NB4 (cell line): ENCODE measurements at places on chromosomes 5 and 9.

- peak; percentile 95 for DNase-seq
These were observed 4.3 kb upstream of the AHRR start for GRCh38 chr5:317086-317811.

- no peak for DNase-seq
These were observed 5.0 kb downstream of the TJP2 start for GRCh38 chr9:69179037-69179436.

- no peak for DNase-seq
These were observed 38.9 kb upstream of the CEP72 start for GRCh38 chr5:573206-573605.

DNA sequence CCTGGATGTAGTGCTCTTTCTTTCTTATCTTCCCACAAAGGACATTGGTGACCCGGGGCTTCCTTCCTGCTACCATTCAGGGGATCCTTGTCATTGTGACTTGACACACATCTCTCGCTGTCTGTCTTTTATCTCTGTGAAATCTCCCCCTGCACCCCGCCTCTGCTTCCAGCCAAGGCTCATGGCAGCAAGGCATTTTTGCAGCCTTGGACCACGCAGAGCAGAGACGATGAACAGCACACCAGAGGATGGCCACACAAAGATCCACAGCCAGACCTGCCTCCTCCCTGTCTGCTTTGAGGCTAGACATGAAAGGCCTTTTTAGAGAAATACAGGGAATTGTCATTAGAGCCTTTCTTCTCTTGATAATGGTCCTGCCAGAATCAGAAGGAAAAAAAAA, 549.1 kb downstream of the CDK5RAP2 start:
- DNase-seq = no peak

GRCh38 chr5:54603372-54603771, 85.8 kb downstream of the SNX18 start:
- DNase-seq = no peak

DNA sequence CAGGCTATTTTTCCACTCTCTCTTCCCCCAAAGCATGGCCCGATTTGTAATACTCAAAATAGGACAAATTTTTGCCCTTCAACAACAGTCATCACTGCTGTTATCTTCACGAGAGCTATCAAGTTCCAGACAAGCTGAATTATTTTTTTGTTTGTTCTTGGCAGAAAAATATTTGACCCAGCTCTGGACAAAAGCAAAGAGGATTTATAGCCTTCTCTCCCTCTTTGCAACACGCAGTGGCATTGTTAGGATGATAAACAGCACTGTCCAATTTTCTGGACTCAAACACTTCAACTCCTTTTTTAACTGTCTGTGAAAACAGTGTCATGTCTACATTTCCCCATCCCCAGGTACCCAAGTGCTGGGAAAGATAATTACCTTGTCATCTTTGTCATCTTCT, 160.3 kb downstream of the SLF1 start:
- no peak for DNase-seq

- no peak for DNase-seq
These were observed 15.2 kb downstream of the ENHO start for GRCh38 chr9:34507556-34507955.

GRCh38 chr5:142032747-142033631, 20.2 kb upstream of the GNPDA1 start:
- DNase-seq = no peak

- no peak for DNase-seq
These were observed 1.2 kb downstream of the TLR4 start for GRCh38 chr9:117705386-117705785.

- peak; percentile 69 for DNase-seq
These were observed 69.3 kb upstream of the NIPAL4 start for GRCh38 chr5:157390551-157391297.

- DNase-seq = no peak
These were observed 603.0 kb downstream of the NR2F1-AS1 start for GRCh38 chr5:92977846-92978540.

- DNase-seq = no peak
These were observed 1.1 kb downstream of the GRM6 start for GRCh38 chr5:178993955-178994579.

DNA sequence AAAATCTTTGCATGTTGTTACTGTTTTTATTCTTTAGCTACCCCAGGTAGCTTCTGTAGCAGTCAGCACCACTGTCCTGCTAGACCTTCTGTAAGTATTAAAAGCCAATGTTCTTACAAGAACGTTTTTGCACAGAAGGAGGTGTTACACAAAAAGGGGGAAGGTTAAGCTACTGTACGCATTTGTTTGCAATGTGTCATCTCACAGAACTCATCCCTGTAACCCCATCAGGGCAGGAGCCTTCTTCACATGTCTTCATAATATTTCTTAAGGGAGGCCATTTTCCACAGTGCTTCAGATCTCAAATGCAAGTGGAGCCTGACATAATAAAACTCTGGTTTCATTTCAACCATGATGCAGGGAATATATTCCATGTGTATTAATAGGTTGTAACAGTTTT, 67.9 kb downstream of the OSMR start:
- DNase-seq = no peak

DNA sequence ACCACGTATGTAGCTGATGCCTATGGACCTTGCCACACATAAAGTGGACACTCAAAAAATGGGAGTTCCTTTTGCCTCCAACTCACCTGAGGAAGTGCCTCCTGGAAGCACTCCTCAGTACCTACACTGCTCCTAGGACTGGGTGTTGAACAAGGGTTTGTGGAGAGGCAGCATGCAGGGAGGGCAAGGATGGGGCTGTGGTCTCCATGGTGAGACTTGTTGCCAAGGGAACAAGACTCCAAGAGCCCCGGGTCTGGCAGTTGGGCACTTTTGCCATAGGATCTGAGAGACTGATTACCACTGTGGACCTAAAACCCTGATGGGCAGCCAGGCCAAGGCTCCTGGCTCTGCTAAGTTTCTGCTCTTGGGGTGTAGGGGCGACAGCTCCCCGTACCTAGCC, 6.9 kb upstream of the NR5A1 start:
- DNase-seq = no peak

DNA sequence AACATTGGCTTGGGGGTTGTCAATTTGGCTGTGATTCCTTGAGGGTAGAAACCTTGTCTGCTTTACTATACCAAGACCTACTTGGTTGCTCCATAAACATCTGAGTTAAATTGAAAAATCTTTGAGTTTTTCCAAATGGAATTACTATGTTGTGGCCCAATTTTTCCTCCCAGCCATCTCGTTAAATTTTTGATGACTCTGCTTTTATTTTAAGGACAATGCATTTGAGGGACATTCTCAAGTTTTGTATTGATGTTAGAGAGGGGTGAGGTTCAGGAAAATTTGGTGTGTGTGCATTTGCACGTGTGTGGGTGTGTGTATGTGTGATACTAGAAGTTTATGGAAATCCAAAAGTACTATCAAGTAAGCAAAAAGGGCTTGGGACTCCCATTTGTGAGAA, 491.4 kb upstream of the KLF4 start:
- DNase-seq = no peak

GRCh38 chr9:107782789-107783188, 293.2 kb upstream of the KLF4 start:
- peak; percentile 67 for DNase-seq

- no peak for DNase-seq
These were observed 1.2 kb downstream of the TPPP start for GRCh38 chr5:691817-692528.

GRCh38 chr9:77735494-77735893, 87.4 kb upstream of the GNA14 start:
- DNase-seq = no peak

GRCh38 chr5:76765249-76765648, 49.3 kb downstream of the F2R start:
- DNase-seq = no peak

GRCh38 chr5:147075187-147075586, 159.6 kb upstream of the STK32A start:
- no peak for DNase-seq

GRCh38 chr9:135116371-135116770, 28.9 kb downstream of the OLFM1 start:
- no peak for DNase-seq

DNA sequence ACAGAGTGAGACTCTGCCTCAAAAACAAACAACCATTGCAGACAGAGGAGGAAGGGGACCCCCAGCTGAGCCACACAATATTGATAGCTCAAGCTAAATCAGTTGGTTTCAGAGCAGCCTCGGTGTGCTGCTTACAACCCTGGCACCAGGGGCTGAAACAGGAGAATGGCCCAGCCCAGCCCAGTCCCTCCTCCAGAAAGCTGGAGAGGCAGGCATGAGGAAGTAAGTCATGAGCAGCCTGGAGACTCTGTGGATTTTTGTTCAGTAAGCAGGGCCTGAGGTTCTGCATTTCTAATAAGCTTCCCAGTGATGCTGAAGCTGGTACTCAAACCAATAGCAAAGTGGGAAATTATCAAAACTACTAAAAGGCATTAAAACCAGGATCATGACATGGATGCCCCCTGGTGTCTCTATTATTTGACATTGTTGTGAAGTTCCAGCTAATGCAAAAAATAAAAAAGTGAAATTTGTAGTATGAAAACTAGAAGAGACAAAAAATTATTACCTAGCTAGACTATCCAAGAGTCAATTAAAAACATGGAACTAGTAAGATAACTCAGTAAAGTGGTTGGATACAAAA, 14.2 kb downstream of the PRRT1B start:
- DNase-seq = no peak

- no peak for DNase-seq
These were observed 20.0 kb downstream of the WNK2 start for GRCh38 chr9:93203718-93204469.

DNA sequence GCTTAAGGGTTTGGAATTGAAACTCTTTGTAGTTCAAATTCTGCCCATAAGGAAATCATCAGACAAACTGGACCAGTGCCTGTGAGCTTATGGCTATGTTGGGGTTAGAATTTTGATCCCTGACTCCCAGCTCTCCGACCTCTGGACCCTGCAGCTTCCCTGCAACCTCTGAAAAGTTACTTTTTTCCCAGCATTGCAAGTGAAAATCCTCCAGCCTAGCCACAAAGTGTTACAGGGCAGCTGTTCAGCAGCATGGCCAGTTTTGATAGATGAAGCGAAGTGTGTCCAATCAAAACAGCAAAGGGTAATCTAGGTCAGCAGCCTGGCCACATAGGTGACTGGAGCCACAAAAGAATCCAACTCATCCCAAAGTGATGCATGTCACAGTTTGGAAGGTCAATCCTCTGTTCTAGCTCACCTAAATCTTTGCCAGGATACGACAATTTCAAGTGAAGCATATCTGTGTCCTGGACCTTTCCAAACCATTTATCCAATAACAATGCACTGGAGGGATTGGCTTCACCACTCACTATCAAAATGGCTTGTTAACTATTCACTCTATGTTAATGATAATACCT, 4.7 kb upstream of the CPEB4 start:
- no peak for DNase-seq

GRCh38 chr5:134143944-134144941, 29.8 kb downstream of the TCF7 start:
- no peak for DNase-seq

DNA sequence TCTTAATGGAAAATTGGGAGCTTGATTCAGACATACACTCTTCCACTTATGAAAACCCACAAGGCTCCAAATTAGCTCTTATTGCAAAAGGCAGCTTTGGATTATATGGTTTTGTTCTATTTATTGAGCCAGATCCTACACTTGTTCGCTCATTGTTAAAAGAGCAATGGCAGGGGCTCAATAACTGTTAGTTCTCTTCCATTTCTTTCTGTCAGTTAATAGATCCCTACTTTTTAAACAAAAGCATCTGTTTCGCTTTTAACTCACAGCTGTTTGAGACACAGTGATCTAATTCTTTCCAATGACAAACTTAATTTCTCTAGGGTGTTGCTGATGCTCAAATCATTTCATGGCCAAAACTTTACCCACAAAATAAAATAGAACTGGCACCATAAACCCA, 11.7 kb downstream of the C5 start:
- no peak for DNase-seq

DNA sequence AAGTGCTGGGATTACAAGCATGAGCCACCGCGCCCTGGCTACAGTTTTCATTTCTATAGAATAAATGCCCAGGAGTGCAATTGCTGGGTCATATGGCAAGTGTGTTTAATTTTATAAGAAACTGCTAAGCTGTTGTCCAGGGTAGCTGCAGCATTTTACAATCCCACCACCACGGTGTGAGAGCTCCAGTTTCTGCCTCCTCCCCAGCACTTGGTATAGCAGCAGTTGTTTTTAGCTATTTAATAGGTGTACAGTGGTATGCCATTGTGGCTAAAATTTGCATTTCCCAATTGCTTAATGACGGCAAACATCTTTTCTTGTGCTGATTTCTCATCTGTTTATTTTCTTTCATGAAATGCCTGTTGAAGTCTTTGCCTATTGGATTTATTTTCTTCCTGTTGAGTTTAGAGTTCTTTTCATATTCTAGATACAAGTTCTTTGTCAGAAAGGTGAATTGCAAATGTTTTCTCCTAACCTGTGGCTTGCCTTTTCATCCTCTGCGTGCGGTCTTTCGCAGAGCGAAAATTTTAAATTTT, 100.3 kb downstream of the NDFIP1 start:
- no peak for DNase-seq

GRCh38 chr9:99866398-99866797, 40.1 kb upstream of the STX17 start:
- DNase-seq = peak; percentile 11

DNA sequence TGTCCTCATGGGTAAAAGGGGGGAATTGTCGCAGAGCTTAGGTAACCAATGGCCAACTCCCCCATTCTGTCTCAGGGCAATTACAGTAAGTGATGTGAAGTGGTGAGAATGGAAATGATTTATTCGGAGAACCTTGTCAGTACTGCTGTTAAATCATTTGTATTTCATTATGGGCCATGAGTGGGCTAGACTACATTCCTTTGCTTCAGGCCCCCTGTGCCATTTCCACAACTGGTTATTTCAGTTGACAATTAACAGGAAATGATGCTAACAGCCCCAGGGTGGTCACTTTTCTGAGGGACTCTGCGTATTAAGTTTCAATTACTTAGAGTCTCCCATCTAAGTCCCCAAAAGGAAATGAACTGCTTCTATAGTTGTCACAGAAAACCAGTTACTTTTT, 653.7 kb downstream of the CCDC171 start:
- no peak for DNase-seq

GRCh38 chr5:124060413-124061067, 548.6 kb downstream of the CSNK1G3 start:
- DNase-seq = no peak

DNA sequence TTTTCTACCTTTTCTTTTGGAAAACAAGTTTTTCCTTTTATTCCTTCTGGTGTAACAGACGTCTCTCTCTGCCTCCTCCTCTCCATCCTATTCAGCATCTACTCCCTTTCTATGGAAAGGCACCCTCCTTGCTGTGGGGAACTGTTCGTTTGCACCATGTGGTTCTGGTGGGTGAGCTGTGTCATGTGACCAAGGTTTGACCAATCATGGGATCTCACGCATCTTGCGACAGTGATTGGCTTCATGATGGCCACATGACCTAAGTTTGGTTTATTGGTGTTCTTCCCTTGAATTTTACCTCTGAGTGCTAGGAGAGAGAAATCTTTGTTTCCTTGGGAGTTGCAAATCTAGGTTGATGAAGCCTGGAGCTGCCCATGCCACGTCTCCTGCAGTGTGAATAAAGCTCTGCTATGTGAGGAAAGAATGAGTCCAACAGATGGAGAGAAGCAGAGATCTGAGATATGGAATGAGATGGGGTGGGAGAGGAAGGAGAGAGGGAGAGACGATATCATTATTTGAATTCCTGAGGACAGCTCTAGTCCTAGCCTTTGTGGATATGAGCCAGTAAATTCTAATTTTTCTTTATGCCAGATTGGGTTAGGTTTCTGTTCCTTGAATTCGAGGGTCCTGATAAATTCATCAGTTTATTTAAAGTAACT, 178.8 kb upstream of the IL12B start:
- DNase-seq = no peak
